Activated CD4-positive, alpha-beta T cell treated with anti-CD3 and anti-CD28 coated beads, Interleukin-2, amount 50 U/mL, for 16 hours (primary cell): ENCODE measurements at places on chromosomes 11 and 22.

GRCh38 chr11:57645689-57646085 is 4.0 kb downstream of the YPEL4 start:
- DNase-seq: no peak

DNA sequence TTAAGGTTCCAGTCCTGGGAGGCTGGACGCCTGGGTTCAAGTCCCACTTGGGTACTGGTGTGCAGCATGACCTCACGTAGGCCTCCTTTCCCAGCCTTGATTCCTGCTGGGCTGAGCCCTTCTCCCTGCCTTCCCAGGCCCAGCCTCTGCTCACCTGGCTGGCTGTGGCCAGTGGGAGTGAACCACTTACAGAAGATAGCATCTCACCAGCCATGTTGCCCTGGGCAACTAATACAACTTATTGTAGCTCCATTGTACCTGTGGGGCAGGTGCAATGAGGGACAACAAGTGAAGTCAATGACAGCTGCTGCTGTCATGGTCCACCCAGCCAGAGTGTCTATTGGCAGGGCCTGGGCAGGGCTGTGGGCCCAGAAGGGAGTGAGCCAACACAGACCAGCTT is 48.4 kb upstream of the MPEG1 start:
- no peak for DNase-seq

DNA sequence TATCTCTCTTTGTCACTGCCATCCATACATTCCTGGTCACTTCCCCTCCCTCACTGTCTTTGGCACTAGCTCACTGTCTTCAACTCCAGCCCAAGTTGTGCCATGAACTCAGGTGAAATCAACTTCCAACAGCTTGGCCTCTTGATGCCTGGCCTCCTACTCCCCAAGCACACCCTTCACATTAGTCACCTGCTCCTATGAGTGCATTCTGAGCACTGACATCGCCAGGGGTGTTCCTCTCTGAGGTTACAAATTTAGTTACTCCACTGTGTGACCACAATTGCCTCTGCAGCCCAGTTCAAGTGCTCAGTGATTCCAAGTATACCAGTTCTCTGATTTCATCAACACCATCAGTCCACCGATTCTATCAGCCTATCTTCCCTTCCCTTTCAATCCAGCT is 10.8 kb downstream of the DRD2 start:
- no peak for DNase-seq

GRCh38 chr11:106495046-106495445 is 417.6 kb downstream of the AASDHPPT start:
- no peak for DNase-seq

GRCh38 chr11:19253153-19253745 is 12.5 kb upstream of the E2F8 start:
- no peak for DNase-seq

DNA sequence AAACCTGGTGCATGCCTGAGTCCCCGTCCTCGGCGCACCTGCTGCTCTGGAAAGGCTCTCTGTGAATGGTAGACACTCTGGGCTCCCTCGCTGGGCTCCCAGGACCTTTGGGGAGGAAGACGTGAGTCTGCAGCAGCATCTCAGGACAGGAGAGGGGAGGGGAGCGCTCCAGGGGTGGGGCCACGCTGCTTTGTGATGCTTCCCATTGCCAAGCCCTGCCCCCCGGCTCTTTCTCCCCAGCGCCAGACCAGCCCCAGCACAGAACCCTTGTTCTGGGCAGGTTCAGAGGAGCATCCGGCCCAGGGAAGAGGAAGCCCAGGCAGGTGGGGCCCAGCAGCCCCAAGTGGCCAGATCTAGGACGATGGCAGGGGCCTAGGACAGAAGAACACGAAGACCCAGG is 111.2 kb downstream of the BRD1 start:
- no peak for DNase-seq

DNA sequence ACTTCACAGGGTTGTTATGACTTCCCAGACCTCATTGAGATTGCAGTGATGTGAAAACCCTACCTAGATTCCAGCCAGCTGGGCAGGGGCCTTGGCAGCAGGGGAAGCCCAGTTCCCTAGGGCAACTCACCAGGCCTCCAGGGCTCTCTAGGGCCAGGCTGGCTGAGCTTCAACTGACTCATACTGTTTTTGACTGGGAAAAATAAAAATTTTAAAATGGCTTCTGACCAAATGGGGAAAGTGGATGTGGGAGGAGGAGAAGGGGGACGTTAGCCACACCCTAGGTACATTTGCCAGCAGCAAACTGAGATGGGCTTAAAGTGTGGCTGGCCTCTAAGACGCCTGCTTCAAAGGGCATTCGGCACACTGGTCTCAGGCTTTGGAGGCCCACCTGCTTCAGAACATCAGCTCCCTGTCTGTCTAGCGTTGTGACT is 39.0 kb downstream of the BMAL1 start:
- DNase-seq: no peak

DNA sequence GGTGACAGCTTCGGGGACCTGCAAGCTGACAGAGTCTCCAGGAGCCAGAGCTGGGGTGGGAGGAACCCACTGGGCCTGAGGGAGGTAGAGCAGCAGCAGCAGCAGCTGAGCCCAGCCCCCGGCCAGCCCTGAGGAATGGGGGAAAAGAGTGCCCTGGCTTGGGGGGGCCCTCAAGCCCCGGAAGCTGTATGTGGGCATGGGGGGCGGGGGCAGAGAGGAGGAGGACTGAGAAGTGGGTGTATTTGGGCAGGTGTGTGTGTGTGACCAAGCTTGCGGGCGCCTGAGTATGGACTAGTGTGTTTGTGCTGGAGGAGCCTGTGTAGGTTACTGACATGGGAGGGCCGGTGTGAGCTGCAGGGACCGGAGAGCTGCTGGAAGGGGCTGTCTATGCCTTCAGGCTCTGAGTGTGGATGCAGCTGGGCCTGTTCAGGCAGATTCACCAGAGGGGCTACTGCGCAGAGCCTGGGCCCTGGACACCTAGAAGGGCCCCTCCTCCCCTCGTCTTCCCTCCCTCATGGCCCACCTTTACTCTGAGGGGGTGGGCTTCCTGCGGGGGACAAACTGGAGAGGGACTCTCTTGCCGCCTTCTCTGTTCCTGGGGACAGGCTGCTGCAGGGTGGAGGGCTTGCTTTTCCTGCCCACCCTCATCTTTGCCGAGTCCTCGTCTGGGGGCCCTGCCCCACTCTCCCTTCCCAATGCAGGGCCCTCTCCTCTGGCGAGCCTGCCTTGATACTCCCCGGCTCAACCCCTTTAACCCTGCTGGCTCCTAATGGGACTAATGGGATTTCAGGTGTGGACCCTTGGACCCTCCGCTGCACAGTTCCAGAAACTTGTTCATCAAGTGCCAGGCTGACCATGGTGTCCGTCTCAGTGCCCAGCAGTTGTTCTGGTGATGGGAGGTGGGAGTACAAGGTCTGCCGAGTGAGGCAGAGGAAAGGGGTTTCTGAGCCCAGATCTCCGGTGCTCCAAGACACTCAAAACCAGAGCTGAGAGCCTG is 28.2 kb downstream of the ST3GAL4 start:
- no peak for DNase-seq

- DNase-seq: no peak
Observed at GRCh38 chr22:18994701-18995326, 58.7 kb upstream of the PRODH start.

GRCh38 chr22:42300259-42301076 is 30.0 kb upstream of the TCF20 start:
- peak; percentile 28 for DNase-seq

GRCh38 chr11:6606471-6607189 is 3.1 kb downstream of the ILK start:
- DNase-seq: peak; percentile 74

GRCh38 chr22:21837248-21837979 is 30.0 kb downstream of the MAPK1 start:
- no peak for DNase-seq

GRCh38 chr11:125402435-125402834 is 93.6 kb downstream of the FEZ1 start:
- no peak for DNase-seq

DNA sequence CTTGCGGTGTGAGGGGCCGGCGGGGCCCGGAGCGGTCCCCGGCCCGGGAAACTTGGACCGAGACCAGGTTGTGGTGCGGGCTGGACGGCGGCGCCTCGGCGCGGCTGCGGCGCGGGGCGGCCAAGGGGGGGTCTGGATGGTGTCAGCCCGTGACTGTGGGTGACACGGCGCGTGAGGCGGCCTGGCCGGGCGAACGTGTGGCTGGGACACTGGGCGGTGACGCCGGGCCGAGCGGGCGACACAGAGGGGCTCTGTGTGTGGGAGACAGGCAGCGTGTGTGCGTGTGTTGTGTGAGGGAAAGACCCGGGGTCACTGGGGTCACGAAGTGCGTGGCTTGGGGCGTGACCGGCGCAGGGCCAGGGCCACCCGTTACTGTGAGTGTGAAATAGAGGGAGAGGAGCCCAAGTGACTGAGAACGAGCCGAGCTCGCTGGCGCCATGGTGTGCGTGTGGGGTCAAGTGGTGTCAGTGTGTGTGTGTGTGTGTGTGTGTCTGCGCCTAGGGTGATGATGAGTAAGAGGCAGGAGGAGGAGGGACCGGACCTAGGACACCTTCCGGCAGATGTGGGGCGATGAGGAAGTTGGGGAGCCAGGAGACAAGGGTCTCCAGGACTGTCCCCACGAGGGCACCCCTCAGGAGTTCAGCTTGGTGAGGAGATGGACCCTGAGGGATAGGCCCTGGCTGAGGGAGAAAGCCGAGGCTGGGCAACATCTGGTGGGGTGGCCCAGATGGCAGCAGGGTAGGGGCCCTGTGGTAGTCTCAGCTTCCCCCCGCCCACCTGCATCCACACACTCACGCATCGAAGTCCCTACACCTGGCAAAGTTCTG is 817 bp downstream of the RELT start:
- DNase-seq: peak; percentile 80

DNA sequence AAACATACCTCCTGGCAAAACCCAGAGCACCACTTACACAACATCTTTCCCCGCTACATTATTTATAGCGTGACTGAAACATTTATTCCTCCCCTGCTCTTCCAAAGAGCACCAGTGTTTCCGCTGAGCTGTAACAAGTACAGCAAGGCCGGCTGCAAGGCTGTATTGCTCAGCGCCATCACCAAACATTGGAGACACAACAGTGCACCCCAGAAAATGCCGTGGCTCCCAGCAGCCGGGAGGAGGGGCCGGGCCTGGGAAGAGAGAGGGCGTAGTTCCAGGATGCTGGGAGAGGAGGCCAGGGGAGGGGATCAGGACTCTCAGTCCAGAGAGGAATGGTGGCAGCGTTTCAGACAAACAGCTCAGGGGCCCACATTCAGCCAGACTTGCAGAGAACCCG is 133.2 kb downstream of the DSCAML1 start:
- no peak for DNase-seq

GRCh38 chr22:49673048-49673447 is 154.6 kb downstream of the BRD1 start:
- DNase-seq: no peak

DNA sequence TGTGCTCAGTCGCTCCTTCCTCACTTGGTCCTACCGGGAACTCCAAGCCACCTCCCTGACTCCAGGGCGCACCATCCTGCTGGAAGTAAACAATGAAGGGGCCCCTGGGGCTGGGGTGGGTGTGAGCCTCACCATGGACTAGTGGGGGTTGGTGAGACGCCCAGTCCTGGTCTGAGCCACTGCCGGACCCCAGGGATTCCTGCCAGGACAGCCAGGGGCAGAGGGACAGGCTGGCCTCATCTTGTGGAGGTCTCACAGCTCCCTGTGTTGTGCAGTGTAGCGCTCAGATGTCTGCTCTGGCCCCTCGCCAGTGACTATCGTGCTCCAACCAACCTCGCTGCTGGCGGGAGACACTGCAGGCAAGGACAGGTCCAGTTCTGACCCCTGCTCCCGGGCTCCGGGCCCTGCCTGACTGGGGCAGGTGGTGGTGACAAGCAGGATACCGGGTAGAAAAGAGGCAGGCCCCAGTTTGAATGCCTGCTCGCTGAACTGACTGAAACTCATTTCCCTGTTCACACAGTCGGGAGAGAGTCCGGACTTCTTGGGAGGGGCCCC is 1021.4 kb downstream of the BRD1 start:
- no peak for DNase-seq

- DNase-seq: peak; percentile 21
Observed at GRCh38 chr22:34105461-34106062, 185.3 kb upstream of the LARGE1 start.

- DNase-seq: no peak
Observed at GRCh38 chr11:47869544-47870393, 21.6 kb upstream of the NUP160 start.

DNA sequence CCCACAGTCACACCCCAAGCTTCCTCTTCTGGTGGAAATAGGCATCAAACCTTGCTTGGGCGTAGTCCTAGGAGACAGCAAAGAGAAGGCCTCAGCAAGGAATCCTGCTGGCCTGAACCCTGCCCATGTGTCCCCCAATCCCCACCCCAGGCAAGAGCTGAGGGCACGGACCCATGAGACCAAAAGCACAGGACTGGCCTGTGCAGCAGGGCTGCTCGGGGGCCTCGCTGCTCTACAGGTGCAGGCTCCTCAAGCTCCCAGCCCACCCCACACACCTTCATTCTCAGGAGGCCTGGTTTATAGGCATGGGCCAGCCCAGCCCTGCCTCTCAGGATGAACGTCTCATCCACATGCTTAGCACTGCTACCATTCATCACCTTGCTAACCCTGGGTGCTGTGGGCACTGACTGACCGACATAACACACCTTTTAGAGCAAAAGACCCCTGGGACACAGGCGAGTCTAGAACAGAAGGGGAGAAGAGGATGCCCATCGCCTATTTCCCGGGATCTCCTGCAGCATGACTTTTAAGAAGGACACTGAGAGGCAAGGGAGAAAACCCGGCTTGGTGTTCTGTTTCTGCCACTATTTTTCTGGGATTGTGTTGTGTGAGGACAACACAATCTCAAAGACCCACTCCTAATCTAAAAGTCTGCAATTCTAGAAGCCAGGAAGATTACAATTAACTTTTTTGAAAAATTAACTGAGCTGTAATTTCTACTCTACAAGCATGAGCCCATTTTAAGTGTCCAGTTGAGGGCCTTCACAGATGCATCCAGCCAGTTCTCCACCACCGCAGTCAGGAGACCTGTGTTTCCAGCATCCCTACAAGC is 15.4 kb downstream of the TCIRG1 start:
- no peak for DNase-seq

DNA sequence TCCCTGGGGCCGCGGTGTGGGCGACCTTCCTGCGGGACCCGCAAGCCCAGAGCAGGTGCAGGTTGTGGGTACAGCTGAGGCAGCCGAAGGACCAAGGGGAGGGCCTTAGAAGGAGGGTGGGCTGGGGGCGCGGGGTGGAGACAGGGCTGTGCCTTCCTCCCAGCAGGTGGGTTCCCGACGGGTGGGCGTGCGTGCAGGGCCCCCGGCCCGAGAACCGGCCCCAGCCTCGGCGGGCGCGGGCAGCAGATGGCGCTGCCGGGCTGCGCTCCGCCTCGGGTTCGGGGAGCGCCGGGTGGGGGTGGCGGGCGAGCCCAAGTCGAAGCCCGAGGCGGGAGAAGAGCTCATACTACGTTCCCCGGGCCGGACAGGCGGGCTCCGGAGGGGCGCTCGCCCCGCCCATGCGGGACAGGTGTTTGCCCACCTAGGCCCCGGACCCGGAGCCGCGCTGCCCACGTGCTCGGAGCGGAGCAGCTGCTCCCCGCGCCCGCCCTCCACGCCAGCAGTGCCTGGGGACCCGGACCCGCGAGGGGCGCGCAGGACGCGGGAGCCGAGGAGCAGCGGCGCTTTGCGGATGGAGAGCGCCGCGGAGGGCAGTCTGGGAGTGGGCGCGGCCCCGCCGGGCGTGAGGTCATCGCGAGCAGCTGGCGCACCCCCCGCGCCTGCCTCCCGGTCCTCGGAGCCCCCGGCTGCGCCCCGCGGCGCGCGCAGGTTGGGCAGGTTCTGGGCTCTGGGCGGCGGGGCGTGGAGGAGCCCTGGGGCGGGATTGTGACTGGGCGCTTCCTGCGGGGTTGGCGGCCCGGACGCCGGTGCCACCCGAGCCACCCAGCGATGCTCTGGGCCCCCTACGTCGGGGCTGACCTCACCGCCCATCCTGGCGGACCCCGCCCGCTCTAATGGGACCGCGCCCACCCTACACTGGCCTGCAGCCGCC is 25.3 kb downstream of the DUSP8 start:
- DNase-seq: peak; percentile 21
